ENCODE measurements at places on chromosomes 13 and 19.

DNA sequence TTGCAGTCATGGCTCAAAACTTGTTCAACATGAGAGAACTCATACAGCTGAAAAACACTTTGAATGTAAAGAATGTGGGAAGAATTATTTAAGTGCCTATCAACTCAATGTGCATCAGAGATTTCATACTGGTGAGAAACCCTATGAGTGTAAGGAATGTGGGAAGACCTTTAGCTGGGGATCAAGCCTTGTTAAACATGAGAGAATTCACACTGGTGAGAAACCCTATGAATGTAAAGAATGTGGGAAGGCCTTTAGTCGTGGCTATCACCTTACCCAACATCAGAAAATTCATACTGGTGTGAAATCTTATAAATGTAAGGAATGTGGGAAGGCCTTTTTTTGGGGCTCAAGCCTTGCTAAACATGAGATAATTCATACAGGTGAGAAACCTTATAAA lies 20.1 kb downstream of the ZNF283 start:
- no peak overlapping the region for H3K27ac ChIP-seq
- no peaks in the 10 kb centered on the region for H3K27me3 ChIP-seq
- DNase-seq: no peak
- H3K4me1 ChIP-seq: no peaks in the 10 kb centered on the region
- H3K36me3 ChIP-seq: peaks cover 50% of the 10 kb centered on the region

DNA sequence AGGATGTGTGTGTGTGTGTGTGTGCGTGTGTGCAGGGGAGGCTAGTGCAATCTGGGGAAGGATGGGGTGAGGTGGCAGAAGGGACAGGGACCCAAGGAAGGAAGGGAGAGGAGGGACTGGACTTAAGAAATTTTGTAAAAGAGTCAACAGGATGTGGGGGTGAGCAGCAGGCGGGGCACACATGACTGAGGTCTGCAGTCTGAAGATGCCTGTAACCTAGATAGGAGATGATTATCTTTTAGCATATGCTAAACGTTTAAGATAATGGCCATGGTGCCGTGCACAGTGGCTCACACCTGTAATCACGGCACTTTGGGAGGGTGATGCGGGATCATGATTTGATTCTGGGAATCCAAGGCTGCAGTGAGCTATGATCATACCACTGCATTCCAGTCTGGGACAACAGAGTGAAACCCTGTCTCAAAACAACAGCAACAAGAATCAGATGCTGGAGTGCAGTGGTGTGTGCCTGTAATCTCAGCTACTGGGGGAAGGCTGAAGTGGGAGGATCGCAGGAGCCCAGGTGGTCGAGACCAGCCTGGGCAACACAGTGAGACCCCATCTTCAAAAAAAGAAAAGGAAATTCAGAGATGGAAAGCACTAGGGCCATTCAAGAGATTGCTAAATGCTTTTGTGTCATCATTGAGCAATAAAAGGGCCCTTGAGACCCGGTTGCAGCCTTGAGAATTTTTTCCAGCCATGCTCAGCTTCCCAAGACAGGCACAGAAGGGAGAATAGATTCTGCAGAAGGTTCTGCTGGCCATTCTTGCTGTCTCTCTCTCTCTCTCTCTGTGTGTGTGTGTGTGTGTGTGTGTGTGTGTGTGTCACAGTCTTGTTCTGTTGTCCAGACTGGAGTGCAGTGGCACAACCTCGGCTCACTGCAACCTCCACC lies 3.8 kb upstream of the ZNF414 start:
- H3K4me3 ChIP-seq: no peak overlapping the region
- DNase-seq: no peak
- H3K27ac ChIP-seq: no peak overlapping the region
- peaks cover 8% of the 10 kb centered on the region for H3K4me1 ChIP-seq
- H3K36me3 ChIP-seq: no peaks in the 10 kb centered on the region

DNA sequence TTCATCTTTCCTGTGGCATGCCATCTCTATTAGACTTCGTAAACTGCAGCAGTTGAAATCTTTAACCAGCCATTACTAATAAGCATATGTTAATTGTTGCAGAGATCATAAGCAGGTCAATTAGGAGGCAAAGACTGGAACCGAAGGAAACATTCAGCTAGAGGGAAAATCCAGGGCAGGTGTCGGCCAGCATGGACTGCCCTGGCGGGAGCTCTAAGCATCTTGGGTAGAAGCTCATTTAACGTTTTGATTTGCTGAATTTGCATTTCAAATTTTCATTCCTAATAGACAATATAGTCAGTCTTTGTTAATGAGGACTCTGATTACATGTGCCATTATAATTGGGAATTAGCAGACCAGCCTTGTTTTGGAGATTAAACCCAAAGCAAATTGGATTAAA lies 238.6 kb downstream of the POU4F1 start:
- peaks cover 11% of the 10 kb centered on the region for H3K4me1 ChIP-seq
- peak; percentile 8 for DNase-seq
- no peaks in the 10 kb centered on the region for H3K27me3 ChIP-seq
- no peaks in the 10 kb centered on the region for H3K36me3 ChIP-seq

DNA sequence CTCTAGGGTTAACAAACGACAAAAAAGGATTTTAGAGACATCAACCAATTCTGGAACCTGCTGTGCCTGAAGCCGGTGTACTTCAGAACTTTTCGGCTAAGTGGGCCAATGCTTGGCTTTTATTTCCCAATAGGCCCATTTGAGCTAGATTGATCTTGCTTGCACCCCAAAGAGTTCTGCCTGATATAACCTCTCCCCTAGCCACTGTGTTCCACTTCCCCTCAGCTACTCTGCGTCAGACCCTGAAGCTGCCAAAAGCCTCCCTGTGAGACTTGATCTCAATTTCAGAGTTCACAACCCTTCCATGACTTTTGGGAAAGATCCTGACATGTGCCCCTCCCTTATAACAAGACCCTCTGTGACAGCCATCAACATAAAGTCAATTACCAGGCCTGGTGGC lies 5.6 kb upstream of the SIGLEC14 start:
- no peak for DNase-seq
- H3K4me3 ChIP-seq: no peak overlapping the region
- no peaks in the 10 kb centered on the region for H3K36me3 ChIP-seq
- H3K27ac ChIP-seq: no peak overlapping the region

GRCh38 chr19:1524287-1524971 lies 552 bp downstream of the PLK5 start:
- H3K27ac ChIP-seq: no peak overlapping the region
- no peak for DNase-seq
- H3K36me3 ChIP-seq: no peaks in the 10 kb centered on the region
- no peaks in the 10 kb centered on the region for H3K4me1 ChIP-seq

GRCh38 chr19:30136611-30137195 lies 194.7 kb downstream of the URI1 start:
- no peaks in the 10 kb centered on the region for H3K36me3 ChIP-seq
- no peak for DNase-seq
- peaks cover 12% of the 10 kb centered on the region for H3K4me1 ChIP-seq
- no peaks in the 10 kb centered on the region for H3K27me3 ChIP-seq

GRCh38 chr19:1568320-1569019 lies at the start of gene MEX3D:
Gene MEX3D, minus strand, starts transcription at chr19:1568325. Its CDS starts 267 bp downstream, at chr19:1568058.
- DNase-seq: peak; percentile 90
- no peaks in the 10 kb centered on the region for H3K36me3 ChIP-seq
- peaks cover 11% of the 10 kb centered on the region for H3K4me1 ChIP-seq
- H3K4me3 ChIP-seq: peak within 1 kb of the TSS; percentile 76

GRCh38 chr19:19627621-19628500 lies at the start of gene LPAR2:
Gene LPAR2, minus strand, starts transcription at chr19:19628220. Its CDS starts 945 bp downstream, at chr19:19627275.
- DNase-seq: peak; percentile 86
- H3K27me3 ChIP-seq: no peaks in the 10 kb centered on the region
- no peaks in the 10 kb centered on the region for H3K36me3 ChIP-seq
- H3K4me1 ChIP-seq: peaks cover 7% of the 10 kb centered on the region

- H3K4me1 ChIP-seq: peaks cover 26% of the 10 kb centered on the region
- no peaks in the 10 kb centered on the region for H3K27me3 ChIP-seq
- no peaks in the 10 kb centered on the region for H3K36me3 ChIP-seq
- peak overlapping the region; percentile 73 for H3K27ac ChIP-seq
- DNase-seq: peak; percentile 90
Observed at GRCh38 chr13:97328222-97328790, 105.7 kb upstream of the RAP2A start.

- peaks cover 20% of the 10 kb centered on the region for H3K4me1 ChIP-seq
- no peak overlapping the region for H3K4me3 ChIP-seq
- H3K27ac ChIP-seq: peak overlapping the region; percentile 25
- no peak for DNase-seq
Observed at GRCh38 chr19:2064395-2064787, 13.3 kb upstream of the MKNK2 start.

- no peak for DNase-seq
- H3K4me1 ChIP-seq: no peaks in the 10 kb centered on the region
- H3K36me3 ChIP-seq: no peaks in the 10 kb centered on the region
Observed at GRCh38 chr19:10214784-10215183, 16.3 kb downstream of the S1PR2 start.

DNA sequence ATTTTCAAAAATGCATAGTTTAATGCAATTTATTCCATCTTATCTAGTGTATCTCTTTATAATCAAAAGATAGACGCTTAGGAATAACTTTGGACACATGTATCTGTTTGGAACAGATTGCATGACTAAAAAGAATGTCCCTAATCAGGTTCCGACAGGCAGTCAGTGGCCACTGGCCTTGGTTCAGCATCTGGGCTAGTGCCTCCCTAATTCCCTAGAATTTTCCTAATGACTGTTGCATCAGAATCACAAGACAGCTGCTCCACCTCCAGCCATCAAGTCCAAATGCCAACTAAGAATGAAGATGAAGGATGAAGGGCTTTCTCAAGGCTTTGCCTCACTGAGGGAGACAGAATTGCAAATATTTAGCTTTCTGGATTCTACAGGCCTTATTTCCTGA lies 173.8 kb downstream of the EFNB2 start:
- no peaks in the 10 kb centered on the region for H3K36me3 ChIP-seq
- H3K27me3 ChIP-seq: no peaks in the 10 kb centered on the region
- peaks cover 12% of the 10 kb centered on the region for H3K4me1 ChIP-seq

GRCh38 chr19:29139227-29139626 lies 73.7 kb downstream of the UQCRFS1 start:
- no peak for DNase-seq
- H3K36me3 ChIP-seq: no peaks in the 10 kb centered on the region
- H3K27me3 ChIP-seq: no peaks in the 10 kb centered on the region
- no peak overlapping the region for H3K27ac ChIP-seq
- H3K4me1 ChIP-seq: no peaks in the 10 kb centered on the region
- H3K4me3 ChIP-seq: no peak overlapping the region

DNA sequence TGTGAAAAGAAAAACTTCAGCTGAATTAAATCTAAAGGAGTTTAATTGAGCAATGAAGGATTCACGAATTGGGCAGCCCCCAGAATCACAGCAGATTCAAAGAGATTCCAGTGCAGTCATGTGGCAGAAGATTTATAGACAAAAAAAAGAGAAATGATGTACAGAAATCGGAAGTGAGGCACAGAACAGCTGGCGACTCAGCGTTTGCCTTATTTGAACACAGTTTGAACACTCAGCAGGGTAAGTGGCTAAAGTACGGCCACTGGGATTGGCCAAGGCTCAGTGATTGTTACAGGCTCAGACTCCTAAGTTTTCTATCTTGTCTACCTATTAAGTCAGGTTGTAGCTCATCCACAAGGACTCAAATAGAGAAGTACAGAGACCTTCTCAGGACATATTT lies 11.6 kb upstream of the CFAP97D2 start:
- H3K4me1 ChIP-seq: no peaks in the 10 kb centered on the region
- H3K27ac ChIP-seq: no peak overlapping the region
- no peak for DNase-seq

DNA sequence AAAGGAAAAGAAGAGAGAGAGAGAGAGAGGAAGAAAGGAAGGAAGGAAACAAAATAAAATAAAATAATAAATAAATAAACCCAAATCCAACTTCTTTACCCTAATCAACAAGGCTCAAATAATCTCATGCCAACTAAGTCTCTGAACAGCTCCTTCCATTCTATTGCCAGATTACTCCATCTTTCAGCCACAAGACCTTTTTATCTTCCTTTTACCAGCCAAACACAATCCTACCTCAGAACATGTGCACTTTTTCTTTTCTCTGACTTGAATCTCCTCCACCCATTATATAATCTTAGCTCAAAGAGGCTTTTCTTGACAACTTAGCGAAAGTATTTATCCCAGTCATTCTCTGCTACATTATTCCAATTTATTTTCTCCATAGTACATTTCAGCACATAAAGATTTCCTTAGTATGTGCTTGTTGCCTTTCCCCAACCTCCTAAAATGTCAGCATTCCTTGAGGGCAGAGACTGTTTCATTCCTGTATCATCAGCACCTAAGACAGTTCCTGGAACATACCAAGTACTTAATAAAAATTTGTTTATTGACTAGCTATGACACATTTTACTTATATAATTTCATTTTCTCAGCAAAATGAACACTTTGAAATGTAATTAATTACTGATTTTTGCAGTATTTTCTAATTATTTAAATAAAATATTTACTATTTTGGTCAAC lies 33.5 kb upstream of the USPL1 start:
- no peak overlapping the region for H3K4me3 ChIP-seq
- no peaks in the 10 kb centered on the region for H3K36me3 ChIP-seq
- no peaks in the 10 kb centered on the region for H3K4me1 ChIP-seq
- H3K27ac ChIP-seq: no peak overlapping the region
- DNase-seq: no peak
- no peaks in the 10 kb centered on the region for H3K27me3 ChIP-seq

DNA sequence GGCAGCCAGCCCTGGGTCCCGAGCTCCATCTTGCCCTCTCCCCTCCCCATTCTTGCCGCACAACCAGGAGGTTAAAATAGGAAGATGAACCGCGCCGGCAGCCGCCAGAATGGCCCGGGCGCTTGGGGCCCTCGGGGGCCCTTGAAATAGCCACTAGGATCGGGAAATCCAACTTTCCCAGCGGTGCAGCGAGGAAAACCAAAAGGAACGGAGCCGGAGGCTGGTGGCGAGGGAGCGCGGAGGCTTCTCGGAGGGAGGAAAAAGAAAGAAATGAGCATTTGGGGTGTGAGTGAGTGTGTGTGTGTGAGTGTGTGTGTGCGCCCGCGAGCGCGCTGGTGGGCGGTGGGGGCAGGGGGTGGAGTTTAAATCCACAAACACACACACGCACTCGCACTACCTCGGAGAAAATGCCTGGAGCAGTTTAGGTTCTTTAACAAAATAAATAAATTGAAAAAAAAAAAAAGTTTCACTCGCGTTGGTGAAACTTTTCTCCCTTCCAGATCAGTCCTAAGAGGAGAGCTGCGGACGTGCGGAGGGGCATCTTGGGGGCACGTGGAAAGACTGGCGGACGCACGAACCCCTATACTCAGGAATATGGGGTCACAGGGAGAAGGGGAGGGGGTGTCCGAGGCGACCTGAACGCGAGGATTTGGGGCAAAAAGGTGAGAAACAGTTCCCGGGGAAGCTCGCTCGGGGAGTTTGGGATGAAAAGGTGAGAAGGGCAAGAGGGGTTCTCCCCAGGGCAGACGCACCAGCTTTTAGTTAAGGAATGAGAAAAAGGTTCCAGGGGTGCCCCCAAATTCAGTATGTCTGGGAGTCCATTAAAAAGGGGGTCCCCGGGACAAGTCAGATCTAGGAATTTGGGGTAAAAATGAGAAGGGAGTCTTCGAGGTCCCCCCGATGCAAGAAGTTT lies 1.3 kb downstream of the RFX2 start:
- peaks cover 10% of the 10 kb centered on the region for H3K4me1 ChIP-seq
- peak; percentile 57 for DNase-seq
- no peaks in the 10 kb centered on the region for H3K36me3 ChIP-seq

GRCh38 chr13:33773790-33774462 lies 44.0 kb upstream of the RFC3 start:
- DNase-seq: no peak
- H3K27me3 ChIP-seq: no peaks in the 10 kb centered on the region
- no peak overlapping the region for H3K27ac ChIP-seq
- H3K4me3 ChIP-seq: no peak overlapping the region
- peaks cover 15% of the 10 kb centered on the region for H3K4me1 ChIP-seq
- no peaks in the 10 kb centered on the region for H3K36me3 ChIP-seq

- DNase-seq: no peak
- H3K27ac ChIP-seq: no peak overlapping the region
- H3K4me1 ChIP-seq: peaks cover 25% of the 10 kb centered on the region
Observed at GRCh38 chr13:98824376-98825160, 72.1 kb upstream of the SLC15A1 start.

All from neural progenitor cell (in vitro differentiated cells).